Ovary (tissue), 10 donors: ENCODE measurements at places on chromosomes 12 and 14. TPM values are rescaled to one million over a fixed set of nuclear protein-coding genes. Genes with fewer than 3 reads are reported as not detected.

Gene PTPRO
- total RNA-seq, result 1.4 TPM

Gene FAM181A
- total RNA-seq, result not detected

GRCh38 chr12:60981473-60981872 is 1278.7 kb upstream of the USP15 start:
- H3K4me3 ChIP-seq, result no peak overlapping the region
- H3K4me1 ChIP-seq, result no peaks in the 10 kb centered on the region
- no peak for DNase-seq
- H3K27me3 ChIP-seq, result no peaks in the 10 kb centered on the region
- H3K27ac ChIP-seq, result no peak overlapping the region
- no peaks in the 10 kb centered on the region for H3K36me3 ChIP-seq

GRCh38 chr12:124956571-124956970 is 32.4 kb downstream of the DHX37 start:
- H3K4me3 ChIP-seq, result no peak overlapping the region
- no peaks in the 10 kb centered on the region for H3K4me1 ChIP-seq
- no peak overlapping the region for H3K27ac ChIP-seq
- DNase-seq, result no peak
- no peaks in the 10 kb centered on the region for H3K36me3 ChIP-seq

DNA sequence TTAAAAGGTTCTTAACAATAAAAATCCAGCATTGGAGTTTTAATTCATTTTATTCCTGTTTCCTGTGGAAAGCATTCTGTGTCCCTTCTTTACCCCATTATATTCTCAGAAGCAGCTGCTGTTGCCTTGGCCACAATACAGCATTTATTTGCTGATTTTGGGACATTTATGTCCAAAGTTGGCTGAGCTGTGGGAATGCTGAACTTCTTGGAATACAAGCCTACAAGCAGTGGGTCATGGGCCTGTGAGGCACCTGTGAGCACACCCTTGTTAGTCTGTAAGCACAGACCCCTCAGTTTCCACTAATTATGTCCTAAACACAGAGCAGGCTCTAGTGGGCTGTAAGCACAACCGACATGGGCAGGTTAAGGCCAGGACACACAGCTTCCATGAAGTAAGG is 122.2 kb upstream of the IGF1 start:
- H3K4me3 ChIP-seq, result no peak overlapping the region
- no peaks in the 10 kb centered on the region for H3K36me3 ChIP-seq
- DNase-seq, result no peak
- H3K4me1 ChIP-seq, result peaks cover 3% of the 10 kb centered on the region

Gene KRT83
- total RNA-seq, result not detected

Gene MYBPC1
- total RNA-seq, result 1.1 TPM

DNA sequence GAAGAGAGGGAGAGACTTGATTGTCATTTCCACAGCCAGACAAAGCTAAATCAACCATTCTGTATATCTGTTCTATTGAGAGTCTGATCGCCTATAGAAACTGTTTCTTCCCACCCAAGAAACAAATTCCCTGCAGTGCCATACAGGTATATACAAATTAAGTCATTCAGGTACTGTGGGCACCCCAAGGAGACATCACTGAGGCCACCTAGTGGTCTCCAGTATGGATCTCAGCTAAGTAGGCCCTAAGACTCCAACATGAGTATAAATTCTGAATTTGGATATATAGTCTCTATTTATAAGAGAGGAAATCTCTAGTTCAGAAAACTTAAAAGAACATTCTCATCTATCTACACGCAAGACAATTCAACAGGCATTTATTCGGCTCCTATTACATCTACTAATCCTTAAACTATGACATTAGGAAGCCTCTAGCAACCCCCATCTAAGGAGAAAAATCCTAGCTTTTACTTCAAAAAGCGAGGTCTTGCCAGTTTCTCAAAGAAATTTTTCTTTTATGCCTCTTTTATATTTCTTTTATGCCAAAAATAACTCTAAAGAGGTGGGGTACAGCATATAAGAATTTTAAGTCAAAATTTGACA is 62.6 kb downstream of the DCAF5 start:
- DNase-seq, result no peak
- H3K4me3 ChIP-seq, result no peak overlapping the region
- H3K27me3 ChIP-seq, result no peaks in the 10 kb centered on the region
- H3K36me3 ChIP-seq, result no peaks in the 10 kb centered on the region
- H3K27ac ChIP-seq, result no peak overlapping the region
- H3K4me1 ChIP-seq, result no peaks in the 10 kb centered on the region

- DNase-seq, result no peak
- H3K4me1 ChIP-seq, result peaks cover 12% of the 10 kb centered on the region
- no peak overlapping the region for H3K27ac ChIP-seq
- H3K4me3 ChIP-seq, result no peak overlapping the region
Observed at GRCh38 chr12:108831309-108831991, 25.9 kb downstream of the SSH1 start.

- H3K27ac ChIP-seq, result no peak overlapping the region
- no peaks in the 10 kb centered on the region for H3K27me3 ChIP-seq
- DNase-seq, result no peak
- no peak overlapping the region for H3K4me3 ChIP-seq
- H3K4me1 ChIP-seq, result no peaks in the 10 kb centered on the region
Observed at GRCh38 chr14:30710876-30711275, 88.8 kb downstream of the SCFD1 start.

Gene TWF1
- 69.0 TPM for total RNA-seq

Gene WSCD2
- total RNA-seq, result not detected

Gene ADAMTS20
- not detected for total RNA-seq
